ENCODE measurements at places on chromosomes 2 and 18.

- DNase-seq: no peak
Observed at GRCh38 chr2:215409331-215410127, 26.3 kb downstream of the FN1 start.

DNA sequence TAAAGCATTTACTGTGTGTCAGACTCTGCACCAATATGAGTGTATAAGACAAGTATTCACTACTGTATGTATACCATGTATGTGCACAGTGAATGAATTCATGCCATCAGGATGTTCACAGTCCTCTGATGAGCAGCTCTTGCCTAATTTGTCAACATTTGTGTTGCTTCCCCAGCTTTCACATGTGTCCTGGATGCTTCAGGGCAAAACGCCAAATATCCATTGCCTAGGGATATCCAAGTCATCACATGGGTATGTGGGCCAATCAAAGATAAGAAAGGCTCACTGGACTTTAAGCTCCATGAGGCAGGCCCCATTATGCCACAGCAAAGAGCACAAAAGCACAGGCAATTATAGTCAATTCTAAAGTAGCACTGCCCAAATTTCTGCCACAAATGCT is 134.2 kb upstream of the CHAC2 start:
- DNase-seq: no peak

DNA sequence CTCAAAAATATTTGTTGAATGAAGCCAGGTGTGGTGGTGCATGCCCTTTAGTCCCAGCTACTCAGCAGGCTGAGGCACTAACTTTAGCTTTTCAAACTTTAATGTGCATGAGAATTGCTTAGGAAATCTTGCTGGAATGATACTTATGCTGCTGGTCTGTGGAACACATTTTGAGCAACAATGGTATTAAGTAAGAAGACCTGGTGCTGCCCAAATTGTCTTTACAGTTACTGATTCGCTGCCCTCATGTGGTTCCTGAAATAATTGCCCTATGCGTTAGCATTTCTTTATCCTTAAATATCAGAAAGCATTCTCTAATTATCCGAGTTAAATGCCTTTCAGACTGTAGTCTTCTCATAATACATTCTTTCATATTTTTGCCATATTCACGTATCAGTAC is 76.0 kb upstream of the SESTD1 start:
- no peak for DNase-seq

DNA sequence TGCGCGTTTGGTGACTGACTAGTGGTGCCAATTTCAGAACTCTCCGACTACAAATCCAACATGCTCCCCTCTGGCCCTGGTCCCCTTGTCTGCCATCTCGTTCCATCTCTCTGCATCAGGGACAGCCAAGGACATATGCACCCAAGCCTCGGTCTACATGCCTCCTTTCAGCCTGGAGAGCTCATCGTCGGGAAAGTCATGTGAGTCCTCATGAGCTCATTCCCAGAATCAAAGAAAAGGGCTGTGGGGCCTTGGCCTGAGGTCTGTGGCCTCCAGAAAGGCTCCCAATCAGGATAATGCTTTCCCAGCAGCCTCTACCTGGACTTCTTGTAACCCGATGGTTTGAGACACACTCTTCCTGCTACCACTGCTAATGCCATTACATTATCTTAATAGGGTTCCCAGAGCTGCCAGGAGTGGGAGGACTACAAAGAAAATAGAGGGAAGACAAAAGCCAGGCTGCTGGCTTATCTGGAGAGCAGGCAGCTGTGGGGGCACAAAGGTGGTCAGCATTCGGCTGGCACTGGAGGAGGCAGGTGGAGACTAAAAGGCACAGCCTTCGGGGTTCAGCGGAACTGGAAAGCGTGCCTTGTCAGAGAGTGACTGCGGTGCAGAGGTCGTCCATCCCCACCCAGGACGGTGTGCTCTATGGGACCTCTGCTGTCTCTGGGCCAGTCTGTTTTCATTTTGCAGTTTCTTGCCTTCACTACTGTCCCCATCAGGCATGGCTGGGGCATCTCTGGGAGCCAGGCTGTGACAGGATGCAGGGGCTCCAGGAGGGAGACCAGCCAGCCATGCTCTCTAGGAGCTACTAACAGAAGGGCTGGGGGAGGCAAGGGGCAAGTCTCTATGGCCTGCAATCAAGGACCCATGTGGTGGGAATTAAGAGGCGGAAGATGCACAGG is 104.4 kb upstream of the SMAD2 start:
- no peak for DNase-seq

- DNase-seq: no peak
Observed at GRCh38 chr2:73162856-73163391, 39.5 kb upstream of the NOTO start.

- DNase-seq: no peak
Observed at GRCh38 chr2:59025157-59025757, 784.1 kb upstream of the FANCL start.

GRCh38 chr18:21205695-21206094 is 36.3 kb upstream of the GREB1L start:
- DNase-seq: no peak

- DNase-seq: no peak
Observed at GRCh38 chr2:126908721-126909177, 10.1 kb downstream of the TEX51 start.

DNA sequence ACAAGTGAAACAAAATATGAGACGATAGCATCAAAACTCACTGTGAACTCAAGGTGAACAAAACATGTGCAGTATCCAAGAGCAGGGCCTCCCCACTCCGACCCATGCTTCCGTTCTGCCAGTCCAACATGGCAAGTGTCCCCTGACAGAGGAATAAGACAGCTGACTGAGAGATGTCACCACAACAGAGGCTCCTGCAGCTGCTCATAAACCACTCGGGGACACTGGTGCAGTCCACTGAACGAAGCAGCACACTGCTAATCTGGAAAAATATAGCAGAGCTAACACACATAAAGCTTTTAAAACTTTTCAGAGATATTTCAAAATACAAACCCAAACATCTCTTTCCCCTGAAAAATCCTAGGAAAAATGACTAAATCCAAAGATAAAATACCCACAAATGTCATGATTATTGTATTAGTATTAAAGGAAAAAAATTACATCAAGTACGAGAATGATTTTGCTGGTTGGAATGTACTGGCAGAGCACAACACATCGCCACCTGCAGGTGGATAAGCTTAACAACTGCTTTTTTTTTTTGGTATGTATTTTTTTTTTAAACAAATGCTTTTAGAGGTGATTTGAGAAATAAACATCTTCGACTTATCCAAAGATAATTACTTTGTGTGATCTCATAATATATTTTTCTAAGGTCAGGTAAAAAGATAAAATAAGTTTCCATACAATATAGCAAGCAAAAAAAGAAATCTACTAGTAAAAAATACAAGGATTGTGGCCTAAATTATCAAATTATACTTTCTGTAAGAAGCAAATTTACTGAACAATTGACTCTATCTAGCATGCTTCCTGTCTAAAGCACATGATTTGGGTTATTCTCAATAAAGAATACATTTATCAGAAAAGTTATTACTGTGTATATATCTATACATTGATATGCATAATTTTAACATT is 18.6 kb downstream of the THADA start:
- no peak for DNase-seq

GRCh38 chr2:213834331-213834730 is 550.1 kb downstream of the SPAG16 start:
- DNase-seq: no peak

DNA sequence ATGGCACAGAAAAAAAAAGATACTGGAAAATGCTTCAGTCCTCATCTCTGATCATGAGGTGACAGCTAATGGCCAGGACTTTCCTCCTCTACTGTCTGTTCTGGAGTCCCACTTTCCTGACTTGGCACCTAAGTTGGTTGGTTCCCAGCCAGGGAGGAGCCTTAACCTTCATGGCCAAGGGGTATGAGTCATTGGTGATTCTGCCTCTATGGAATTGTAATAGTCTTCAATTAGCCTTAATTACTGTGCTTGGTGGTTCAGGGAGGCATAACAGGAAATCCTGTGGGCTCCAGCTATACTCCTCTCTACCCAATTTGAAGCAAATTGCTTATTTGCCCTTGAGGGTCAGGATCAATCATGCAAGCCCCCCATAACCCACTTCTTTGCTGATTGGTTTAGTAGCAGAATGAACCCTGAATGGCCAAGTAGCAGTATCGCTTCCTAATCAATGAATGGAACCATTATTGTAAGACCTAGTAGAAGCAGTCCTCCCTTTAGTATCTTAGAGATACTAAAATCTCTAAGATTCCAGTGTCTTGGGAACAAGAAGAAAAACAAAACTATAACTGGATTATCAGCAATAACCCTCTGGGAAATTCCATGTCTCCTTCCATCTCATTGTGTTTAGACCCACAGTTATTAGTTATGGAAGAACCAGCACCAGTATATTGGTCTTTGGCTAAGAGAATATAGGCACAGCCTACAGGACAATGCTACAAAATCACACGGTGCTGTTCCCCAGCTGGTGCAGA is 109.0 kb downstream of the COL6A3 start:
- DNase-seq: no peak

GRCh38 chr18:68969027-68969426 is 171.1 kb downstream of the CCDC102B start:
- no peak for DNase-seq

DNA sequence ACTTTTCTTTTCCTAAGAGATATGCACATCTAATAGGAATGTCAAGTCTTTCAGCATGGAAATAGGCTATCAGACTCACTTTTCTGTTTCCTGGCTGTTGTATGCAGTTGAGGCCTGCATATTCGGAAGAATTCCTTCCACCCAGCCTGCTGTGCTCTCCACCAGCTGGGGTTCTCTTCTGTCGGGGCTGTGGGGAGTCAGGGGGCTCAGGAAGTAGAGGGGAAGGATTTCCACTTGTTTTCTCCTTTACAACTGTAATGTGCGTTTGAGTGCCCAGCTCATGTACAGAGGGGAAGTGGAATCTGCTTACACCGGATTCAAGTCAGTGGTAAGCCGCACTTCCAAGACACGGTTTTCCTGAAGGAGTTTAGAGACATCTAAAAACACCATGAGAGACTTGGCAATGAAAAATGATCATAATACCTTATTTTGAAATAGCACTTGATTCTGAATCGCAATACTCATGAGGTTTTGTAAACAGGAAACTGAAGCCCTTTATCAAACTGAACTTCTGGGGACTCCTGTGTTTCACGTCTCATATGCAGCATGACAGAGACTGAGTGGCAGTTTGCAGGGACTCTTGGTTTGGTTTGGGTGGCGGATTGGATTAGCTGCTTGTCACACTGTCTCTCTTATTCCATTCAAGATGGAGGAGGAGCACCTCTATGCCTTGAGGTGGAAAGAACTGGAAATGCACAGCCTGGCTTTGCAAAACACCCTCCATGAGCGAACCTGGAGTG is 90.4 kb downstream of the MTCL1 start:
- no peak for DNase-seq

GRCh38 chr2:120570001-120570400 is 165.7 kb upstream of the GLI2 start:
- no peak for DNase-seq

DNA sequence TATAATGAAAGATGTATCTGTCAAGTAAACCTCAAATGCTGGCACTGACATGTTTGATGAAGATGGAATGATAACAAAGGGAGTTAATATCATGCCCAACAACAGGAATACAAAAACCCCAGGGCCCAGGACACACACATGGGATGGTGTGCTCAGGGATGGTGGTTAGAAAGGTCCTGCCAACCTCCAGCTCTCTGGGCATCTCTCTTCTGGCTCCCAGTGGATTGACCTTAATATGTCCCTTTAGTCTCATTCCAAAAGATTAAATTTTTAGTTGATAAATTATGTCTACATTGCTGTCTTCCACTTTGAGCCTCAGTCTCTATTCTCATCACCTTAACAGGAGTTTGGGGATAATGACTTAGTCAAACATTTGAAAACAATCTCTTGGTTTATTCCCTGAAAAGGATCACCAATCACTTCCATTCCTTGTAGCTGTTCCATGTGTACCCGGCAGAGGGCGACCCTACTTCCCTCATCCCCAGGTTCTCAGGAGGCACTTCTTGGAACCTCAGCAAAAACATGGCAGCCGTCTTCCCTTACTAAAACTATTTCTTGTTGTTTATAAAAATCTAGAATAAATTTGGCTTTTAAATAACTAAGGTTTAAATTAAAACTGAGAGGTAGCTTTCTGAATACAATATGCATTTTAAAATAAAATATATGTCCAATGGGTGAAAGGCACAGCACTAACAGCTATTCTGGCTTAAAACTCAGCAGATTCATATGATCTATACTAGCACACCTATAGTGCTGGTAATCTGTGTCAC is 29.6 kb downstream of the MCEE start:
- DNase-seq: no peak

GRCh38 chr2:4678927-4679326 is 975.6 kb downstream of the DCDC2C start:
- no peak for DNase-seq

- no peak for DNase-seq
Observed at GRCh38 chr18:42174909-42175308, 219.9 kb downstream of the PIK3C3 start.

GRCh38 chr2:74004212-74005182 is 19.8 kb downstream of the TET3 start:
- no peak for DNase-seq

DNA sequence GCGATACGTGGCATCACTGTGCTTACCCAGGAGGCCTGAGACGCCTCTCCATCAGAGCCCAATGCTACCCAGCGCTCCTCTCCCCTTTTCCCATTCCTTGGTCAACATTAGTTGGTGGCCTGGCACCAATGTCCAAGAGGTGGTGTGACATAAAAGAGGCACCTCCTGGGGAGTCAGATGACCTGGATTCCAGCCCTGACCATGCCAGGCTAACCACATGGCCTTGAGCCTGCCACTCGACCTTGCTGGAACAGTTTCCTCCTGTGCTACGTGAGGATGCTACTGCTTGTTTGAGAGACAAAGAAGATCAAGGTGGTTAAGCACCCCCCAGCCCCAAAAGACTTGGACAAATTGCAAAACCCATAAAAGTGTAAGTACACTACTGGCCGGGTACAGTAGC is 76.6 kb downstream of the INPP4A start:
- no peak for DNase-seq

DNA sequence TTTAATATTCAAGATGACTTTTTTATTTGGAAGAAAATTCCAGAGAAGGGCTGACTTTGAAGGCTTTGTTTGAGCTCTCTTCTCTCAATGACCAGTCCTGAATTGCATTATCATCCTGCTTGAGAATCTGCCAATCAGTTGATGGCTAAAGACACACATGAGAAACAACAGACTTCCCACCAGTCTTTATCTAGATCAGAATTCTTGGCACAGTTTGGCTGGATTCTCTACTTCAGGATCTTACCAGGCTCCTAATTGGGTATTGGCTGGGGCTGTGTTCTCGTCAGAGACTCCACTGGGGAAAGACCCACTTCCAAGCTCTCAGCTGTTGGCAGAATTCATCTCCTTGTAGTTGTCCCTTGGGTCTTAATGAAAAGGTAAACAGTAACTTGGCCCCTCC is 86.0 kb downstream of the WDSUB1 start:
- DNase-seq: no peak

DNA sequence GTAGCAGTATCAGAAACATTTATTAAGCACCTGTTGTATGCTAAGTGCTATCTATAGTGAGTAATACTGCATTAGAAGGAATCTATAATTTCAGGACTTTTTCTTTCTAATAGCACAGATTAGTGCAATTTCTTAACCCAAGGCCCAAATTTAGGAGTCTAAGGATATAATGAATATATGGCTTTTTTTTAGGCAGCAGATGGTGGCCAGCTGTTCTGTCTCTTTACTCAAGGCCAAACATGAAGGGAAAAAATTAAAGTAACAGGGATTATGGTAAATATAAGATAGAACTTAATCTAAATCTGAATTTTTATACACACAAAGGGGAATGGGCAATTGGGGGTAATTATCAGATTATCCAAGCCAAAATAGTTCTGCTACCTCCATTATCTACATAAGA is 230.6 kb upstream of the SP5 start:
- no peak for DNase-seq

Data from urinary bladder (tissue), 4 donors.